ENCODE measurements at places on chromosomes 3 and 15. TPM values are rescaled to one million over a fixed set of nuclear protein-coding genes. Genes with fewer than 3 reads are reported as not detected.

The ZNF662 gene
- 2.8 TPM for total RNA-seq

The UNC45A gene
- total RNA-seq, result 131 TPM

The EFCC1 gene
- total RNA-seq, result not detected

The ZMYND10 gene
- total RNA-seq, result 1.5 TPM

The AQP9 gene
- total RNA-seq, result not detected

The MYH15 gene
- 0.50 TPM for total RNA-seq

The TTLL3 gene
- total RNA-seq, result 34.7 TPM

The EEF1AKMT4 gene
- 2.0 TPM for total RNA-seq
